ENCODE measurements at places on chromosomes 16 and 17.

GRCh38 chr16:31224092-31224955 is 7.4 kb upstream of the PYDC1 start:
- no peak overlapping the region for H3K27ac ChIP-seq
- H3K4me1 ChIP-seq, result peaks cover 11% of the 10 kb centered on the region
- no peak overlapping the region for H3K4me3 ChIP-seq
- no peaks in the 10 kb centered on the region for H3K36me3 ChIP-seq
- peaks cover 2% of the 10 kb centered on the region for H3K27me3 ChIP-seq

DNA sequence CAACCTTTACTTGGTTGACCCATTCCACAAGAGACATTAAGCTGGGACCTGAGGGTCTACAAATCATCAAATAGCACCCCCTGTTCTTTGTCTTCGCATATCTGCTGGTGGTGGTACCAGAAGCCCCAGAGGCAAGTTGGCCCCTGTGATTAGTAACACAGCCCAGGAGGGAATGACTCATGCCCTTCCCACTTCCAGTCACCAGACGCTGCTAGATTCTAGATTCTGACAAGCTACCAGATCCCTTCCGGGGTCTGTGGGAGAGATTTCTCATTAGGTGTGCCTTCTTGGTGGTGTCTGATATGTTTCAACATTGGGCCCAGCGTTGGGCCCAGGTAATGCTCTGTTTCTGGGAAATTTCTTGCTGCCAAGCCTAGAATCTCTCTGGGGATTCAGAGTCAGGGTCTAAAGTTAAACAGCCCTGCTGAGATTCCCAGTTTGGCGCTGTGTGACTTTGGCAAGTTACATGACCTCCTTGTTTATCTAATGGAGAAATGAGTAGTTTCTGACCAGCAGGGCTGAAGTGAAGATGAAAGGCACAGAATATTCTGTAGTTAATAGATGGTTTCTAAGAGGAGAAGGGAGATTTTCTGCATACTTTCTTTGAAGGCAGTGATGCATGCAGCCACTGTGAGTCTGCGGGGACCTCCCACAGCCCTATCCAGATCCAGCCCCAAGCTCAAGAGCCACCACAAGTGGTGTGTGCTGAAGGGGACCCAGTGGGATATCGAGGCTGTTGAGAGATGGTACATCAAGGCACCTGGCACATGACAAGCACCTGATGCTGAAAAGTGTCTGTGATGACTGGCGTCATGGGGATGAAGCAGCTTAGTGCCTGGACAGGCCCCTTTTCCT is 3.9 kb downstream of the TRPV2 start:
- DNase-seq, result no peak
- no peaks in the 10 kb centered on the region for H3K27me3 ChIP-seq
- peak overlapping the region; percentile 81 for H3K27ac ChIP-seq
- peaks cover 42% of the 10 kb centered on the region for H3K4me1 ChIP-seq

GRCh38 chr16:79097771-79098170 is 502.8 kb downstream of the MAF start:
- DNase-seq, result no peak
- no peak overlapping the region for H3K27ac ChIP-seq
- H3K27me3 ChIP-seq, result no peaks in the 10 kb centered on the region
- H3K4me1 ChIP-seq, result peaks cover 30% of the 10 kb centered on the region

- H3K27ac ChIP-seq, result no peak overlapping the region
- peaks cover 29% of the 10 kb centered on the region for H3K4me1 ChIP-seq
- H3K36me3 ChIP-seq, result no peaks in the 10 kb centered on the region
These were observed 15.5 kb upstream of the MMD start for GRCh38 chr17:55437159-55437605.

- H3K27ac ChIP-seq, result no peak overlapping the region
- H3K4me3 ChIP-seq, result no peak overlapping the region
- peaks cover 7% of the 10 kb centered on the region for H3K4me1 ChIP-seq
- H3K27me3 ChIP-seq, result no peaks in the 10 kb centered on the region
- DNase-seq, result no peak
These were observed 6.7 kb upstream of the KRT31 start for GRCh38 chr17:41404024-41404671.

- H3K36me3 ChIP-seq, result no peaks in the 10 kb centered on the region
- H3K4me3 ChIP-seq, result peak overlapping the region; percentile 77
These were observed 817 bp downstream of the PSKH1 start for GRCh38 chr16:67893743-67894399.

- H3K27me3 ChIP-seq, result no peaks in the 10 kb centered on the region
- H3K27ac ChIP-seq, result peak overlapping the region; percentile 94
- peaks cover 59% of the 10 kb centered on the region for H3K4me1 ChIP-seq
- H3K36me3 ChIP-seq, result peaks cover 12% of the 10 kb centered on the region
- no peak for DNase-seq
These were observed 840 bp downstream of the MYO1C start for GRCh38 chr17:1491443-1492248.
